Natural killer cell treated with Interleukin-12 subunit alpha and Interleukin-12 subunit beta and Interleukin-15 and Interleukin-18, amount 100 ng/mL, for 72 hours (primary cell): ENCODE measurements at places on chromosomes 13 and 19.

DNA sequence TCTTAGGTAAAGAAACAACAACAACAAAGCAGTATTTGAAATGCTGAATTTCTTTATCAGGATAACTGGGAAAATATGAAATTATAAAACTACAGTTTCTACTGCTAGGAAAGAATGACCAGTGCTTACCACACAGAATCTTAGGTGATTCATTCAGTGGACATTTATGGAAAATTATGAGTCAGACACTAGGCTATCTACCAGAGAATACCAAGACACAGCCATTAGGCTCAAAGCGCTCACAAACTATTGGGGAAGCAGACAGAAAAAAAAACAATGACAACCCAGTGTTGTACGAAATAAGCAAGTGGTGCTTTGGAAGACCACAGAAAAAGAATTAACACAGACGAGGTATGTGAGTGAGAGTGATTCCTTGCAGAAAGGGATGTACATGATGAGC, 1019.5 kb downstream of the PCDH9 start:
- DNase-seq, result no peak

DNA sequence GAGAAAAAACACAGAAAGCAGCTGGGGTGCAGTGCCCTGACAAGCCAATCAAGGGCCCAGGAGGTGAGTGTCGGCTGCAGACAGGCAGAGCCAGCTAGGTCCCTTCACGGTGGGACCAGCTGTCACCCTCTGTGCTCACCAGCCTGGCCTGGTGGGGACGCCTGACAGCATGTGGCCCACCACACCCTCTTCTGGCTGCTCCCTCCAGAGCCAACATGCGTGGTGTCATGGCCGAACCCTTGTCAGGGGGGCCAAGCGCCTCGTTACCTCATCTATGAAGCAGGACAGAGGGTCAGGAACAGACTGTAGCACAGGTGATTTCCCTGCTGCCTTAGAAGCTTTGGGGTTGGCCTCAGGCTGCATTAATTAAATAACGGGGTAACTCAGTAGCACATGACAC, 40.0 kb upstream of the ISYNA1 start:
- no peak for DNase-seq

DNA sequence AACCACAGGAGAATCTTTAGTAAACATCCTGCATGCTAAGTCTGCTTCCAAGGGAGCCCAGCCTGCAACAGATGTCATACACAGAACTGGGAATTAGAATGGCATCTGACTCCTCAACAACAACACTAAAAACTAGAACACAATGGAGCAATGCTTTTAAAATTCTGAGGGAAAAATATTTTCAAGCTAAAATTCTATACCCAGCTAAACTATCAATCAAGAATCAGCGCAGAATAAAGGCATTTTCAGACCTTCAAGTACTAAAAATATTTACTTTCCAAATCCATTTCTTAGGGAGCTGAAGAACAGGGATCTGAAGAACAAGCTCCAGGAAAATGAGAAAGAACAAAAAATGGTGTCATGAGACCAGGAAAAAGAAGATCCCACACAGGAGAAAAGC, 46.9 kb upstream of the CHST8 start:
- DNase-seq, result no peak

DNA sequence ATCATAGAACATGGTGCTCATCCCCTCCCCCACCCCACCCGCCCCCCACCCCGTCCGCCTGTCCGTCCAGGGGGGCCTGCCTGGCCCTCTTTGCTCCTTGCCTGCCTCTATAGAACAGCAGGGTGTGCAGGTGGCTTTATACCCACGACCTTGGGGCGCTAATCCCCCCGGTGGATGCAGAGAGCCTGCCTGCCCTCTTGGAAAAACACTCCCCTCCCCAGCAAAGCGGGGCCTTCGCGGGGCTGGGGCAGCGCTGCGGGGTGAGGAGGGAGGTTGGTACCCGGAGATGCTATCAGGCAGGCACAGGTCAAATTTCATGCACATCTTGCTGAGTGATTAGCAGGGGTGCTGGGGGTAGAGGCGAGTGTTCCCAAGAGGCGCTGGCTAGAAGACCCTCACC, 21.9 kb downstream of the RFX1 start:
- DNase-seq, result no peak

DNA sequence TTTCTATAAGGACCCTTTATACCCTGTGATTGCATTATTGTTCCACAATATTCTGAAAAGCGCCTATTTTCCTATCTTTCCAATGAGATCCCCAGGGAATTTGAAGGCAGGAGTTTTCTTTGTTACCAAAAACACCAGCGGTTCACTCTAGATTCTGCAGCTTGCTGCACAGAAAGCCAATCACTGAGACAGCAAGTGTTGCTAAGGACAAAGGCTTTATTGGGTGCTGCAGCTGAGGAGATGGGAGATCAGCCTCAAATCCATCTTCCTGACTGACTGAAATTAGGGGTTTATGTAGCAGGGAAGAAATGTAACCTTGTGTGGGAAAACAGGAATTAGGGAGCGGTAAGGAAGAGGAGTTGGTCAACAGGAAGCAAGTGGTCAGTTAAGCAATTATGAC, 42.6 kb upstream of the MYO16 start:
- DNase-seq, result no peak

DNA sequence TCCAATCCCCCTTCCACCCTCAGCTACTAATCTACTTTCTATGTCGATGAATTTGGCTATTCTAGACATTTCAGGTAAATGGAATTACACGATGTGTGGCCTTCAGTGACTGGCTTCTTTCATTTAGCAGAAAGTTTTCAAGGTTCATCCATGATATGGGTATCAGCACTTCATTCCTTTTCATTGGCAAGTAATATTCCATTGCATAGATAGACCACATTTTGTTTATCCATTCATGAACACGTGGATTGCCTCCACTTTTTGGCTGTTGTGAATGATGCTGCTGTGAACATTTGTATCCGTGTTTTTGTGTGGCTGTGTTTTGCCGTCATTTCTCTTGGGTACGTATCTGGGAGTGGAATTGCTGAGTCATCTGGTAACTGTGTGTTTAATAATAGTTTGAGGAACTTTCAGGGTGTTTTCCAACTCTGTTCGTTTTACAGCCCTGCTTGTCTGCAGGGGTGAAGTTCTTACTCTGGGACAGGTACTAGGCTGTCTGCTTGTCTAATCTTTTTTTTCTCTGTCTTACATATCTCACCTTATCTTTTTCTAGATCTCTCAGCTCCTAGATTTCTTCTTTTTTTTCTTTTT, 32.5 kb downstream of the MARK4 start:
- DNase-seq, result no peak

DNA sequence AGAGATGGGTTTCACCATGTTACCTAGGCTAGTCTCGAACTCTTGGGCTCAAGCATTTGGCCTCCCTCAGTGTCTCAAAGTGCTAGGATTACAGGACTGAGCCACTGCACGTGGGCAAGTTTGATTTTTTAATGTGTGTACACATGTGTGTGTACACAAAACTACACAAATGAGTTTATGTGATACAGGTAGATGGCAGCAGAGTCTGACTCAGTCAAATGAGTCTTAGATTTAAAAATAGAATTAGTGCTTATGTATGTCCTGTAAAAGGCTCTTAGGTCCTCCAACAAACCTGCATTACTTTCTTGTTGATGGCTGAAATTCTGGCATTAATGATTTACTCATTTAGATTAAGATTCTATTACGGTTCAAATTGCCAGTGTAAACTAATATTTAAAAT, 293.7 kb downstream of the PCDH17 start:
- no peak for DNase-seq

DNA sequence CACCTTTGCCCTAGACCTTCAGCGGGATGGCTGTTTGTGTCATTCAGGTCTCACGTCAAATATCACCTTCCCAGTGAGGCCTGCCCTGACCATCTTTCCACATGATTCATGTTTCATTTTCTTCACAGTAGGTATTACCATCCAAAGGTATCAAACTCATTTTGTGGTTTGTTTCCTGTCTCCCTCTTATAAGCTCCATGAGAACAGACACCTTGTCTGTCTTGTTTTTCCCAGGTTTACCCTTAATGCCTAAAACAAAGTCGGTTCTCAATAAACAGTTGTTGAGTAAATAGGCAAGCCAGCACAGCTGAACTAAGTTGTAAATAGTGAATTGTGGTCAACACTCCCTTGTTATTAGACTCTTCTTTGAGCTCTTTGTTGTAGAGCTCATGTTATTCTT, 122.6 kb upstream of the GJB6 start:
- no peak for DNase-seq

DNA sequence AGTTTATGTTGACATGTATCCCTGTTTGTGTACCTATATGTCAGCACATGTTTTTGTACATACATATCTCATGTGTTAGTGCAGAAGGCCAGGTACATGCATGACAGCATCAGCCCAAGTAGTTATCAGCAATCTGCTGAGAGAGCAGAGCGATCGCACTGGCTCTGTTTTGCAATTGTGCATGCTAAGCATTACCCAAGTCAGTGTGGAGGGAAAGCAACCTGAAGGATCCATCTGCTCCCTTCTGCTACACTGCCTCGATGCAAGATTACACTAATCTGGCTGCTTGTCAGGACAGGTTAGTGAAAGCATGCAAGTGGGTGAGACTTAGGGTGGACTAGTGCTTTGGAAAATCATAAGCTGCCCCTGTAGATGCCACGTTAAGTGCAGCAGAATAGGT, 211.8 kb downstream of the PCCA start:
- no peak for DNase-seq

DNA sequence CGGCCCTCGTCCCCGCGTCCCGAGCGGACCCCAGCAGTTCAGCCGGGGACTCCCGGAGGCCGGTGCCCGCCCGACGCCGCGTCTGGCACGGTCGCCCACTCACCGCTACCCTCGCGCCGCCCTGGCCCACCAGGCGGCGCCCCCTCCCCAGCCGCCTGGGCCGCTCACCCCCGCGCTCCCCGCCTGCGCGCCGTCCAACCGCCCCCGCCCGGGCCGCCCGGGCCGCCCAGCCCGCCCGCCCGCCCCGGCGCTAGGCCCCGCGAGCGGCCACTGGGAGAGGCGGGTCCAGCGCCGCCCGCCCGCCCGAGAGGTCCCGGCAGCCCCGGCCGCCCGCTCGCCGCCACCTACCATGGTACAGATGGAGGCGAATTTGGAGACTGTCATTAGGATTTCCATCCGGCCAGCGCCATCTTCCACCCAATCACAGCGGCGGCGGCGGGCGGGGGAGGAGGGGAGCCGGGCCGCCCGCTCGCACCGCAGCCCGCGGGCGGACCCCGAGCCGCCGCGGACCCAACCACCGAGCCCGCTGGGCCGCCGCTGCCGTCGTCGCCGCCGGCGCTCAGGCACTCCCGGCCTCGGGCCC, at the start of gene USP12:
USP12 (minus strand) TSS at position 568 of the 583 bp plus-strand sequence; CDS start at position 396, 172 bp downstream.
- no peak for DNase-seq

GRCh38 chr19:39497996-39498797, 550 bp upstream of the DLL3 start:
- no peak for DNase-seq

DNA sequence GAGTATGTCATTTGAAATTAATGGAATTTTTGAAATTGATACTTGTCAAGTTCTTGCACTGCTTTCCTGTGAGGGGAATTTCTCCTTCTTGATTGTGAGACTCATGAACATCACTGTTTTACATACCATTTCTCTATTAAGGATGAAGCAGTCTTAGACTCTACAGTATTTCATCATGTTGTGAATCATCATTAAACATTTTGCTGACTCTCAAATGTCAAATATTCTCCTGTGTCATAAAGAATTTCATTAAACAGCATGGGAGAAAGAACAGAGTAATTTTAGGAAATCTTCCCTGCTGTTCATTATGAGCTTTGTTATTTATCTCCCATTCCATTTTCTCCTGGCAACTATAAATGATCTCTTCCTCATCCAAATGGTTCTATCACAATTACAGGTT, 729.0 kb downstream of the PCDH9 start:
- DNase-seq, result no peak

GRCh38 chr13:24050796-24051715, 109.5 kb upstream of the SPATA13 start:
- DNase-seq, result no peak

DNA sequence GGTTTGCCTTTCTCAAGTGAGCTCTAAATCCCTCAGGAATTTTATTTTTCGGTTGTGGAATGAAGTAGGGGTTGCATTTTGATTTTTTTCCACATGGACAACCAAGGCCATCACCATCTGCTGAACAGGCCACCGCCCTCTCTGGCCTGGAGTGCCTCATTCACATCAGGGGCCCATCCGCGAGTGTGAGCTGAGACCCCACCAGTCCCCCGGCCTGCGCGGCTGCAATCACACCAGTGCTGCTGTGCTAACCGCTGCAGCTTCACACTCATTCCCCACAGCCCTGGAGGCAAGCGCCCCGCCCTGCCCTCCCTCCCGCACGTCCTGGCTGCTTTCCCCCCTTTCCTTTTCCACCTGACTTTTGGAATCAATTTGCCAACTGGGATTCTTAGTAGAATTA, 35.7 kb upstream of the ARHGEF7 start:
- no peak for DNase-seq
